ENCODE measurements at places on chromosomes 5 and 9.

DNA sequence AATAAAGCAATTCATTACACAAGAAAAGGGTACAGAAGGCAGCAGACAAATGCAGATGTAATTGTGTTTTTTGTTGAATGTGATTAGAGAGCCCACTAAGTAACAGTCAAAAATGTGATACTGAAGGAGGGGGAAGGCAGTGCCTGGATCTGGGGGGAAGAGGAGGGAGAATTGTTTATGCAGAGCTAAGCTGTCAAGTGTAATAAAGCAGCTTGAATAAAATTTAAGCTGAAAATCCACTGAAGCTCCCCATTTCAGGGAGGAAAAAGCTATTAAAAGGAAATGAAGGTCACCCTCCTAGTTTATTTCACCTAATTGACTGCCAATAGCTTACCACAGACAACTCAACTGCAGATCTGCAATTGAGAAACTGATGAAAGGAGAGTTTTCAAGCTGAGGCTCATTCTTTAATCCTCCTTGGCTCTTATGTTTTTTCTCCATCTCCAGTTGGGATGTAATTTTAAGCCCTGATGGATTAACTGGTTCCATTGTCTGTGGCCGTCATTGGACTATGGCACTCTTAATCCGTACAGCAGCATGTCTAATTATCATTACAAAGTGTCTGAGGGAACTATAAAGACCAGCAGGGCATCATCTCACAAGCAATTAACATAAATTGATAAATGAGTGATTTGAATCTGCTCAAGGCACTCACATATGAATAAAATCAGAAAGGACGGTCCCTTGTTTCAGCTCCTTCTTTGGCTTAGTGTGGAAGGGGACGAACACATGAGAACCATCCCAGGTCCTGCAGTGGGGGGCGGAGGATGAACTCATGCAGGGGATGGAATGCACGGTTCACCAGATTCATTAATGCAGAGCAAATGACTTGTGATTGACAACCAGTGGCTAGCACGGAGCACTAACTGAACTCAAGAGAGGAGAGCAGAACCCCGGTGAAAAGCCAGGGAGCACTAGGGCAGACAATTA is 38.5 kb downstream of the TLE1 start:
- DNase-seq: no peak

DNA sequence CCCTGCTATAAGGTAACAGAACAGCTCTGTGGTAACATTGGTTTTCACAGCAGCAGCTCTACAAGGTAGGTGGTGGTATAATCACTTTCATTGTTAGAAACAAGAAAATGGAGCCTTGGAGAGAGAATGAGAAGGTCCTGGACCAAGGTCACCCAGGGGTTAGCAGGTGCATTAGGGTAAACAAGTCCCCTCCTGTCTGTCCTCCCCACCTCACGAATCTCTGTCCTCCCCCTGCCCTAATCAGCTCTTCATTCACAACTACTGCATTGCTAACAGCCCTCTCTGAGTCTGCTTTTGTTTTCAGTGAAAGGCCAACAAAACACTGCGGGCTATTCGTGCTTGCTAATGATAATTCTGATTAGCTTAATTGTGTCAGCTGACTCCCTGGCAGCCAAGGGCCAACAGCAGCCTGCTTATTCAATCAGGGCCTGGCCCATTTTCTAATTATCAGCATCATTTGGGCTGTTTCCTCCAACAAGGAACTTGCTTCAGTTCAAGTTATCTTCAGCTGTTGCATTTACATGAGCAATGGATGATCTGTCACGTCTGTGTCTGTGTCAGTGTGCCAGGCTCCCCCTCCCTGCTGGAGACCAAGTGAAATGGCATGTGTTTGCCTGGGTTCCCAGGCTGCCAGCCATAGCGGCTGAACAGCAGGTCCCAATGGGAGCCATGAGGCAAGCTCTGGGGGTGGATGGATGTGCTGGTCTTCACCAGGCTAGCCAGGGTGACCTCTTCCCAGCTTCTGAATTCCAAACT is 56.7 kb upstream of the EQTN start:
- DNase-seq: no peak

DNA sequence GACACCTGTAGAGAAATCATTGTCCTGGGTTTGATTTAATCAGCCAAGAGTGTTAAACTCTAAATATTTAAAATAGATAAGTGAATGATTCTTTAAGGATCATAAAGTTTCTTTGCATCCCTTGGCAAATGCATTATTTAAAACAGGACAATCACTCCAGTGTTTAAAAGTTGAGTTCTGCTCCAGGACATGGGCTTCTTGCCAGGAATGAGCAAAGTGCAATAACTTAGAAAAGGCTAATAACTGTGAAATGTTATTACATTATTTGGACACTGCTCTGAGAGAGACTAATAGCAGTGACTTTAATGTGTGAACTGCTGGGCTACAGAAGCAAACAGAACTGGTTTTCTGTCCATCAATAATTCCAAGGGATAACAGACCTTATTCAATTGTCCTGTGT is 283.3 kb downstream of the GABRB2 start:
- no peak for DNase-seq

DNA sequence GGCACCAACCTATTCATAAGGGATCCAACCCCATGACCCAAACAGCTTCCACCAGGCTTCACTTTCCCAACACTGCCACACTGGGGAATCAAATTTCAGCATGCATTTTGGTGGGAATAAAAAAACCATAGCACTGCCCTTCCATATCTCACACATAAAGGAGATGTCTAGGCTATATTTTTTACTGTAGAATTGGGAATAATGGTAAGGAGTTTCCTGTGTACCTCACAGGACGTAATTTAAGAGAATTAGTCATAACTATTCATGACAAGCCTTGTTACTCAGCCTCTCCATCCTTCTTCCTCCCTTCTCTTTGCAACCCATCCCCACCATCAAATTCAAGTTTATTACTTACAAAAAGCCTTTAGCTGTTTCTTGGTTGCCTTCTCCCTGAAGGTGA is 352.1 kb downstream of the MLLT3 start:
- no peak for DNase-seq

- DNase-seq: peak; percentile 76
Observed at GRCh38 chr9:131739959-131740648, at the start of gene RAPGEF1. Gene RAPGEF1 (minus strand): TSS chr9:131740076. CDS start chr9:131739830, 246 bp downstream.

- no peak for DNase-seq
Observed at GRCh38 chr5:99068944-99069650, 140.3 kb upstream of the CHD1 start.

GRCh38 chr5:78671609-78672008 is 23.0 kb upstream of the LHFPL2 start:
- DNase-seq: no peak

DNA sequence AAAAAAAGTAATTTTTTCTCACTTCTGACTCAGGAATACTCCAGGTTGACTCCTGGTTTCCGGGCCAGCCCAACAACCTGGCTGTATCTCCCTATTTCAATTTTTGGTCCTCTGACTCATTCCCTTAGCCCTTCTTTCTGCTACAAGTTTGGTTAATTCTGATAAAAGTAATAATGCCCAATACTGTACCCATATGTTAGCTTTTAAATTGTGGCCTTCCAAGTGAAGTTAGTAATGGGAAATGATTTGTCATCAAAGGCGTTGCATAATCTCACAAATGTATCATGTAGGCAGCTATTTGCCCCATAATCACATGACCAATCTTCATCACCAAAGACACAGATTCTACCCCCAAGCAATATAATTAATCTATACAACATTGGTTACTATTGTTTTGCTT is 31.1 kb upstream of the BNC2 start:
- DNase-seq: no peak

DNA sequence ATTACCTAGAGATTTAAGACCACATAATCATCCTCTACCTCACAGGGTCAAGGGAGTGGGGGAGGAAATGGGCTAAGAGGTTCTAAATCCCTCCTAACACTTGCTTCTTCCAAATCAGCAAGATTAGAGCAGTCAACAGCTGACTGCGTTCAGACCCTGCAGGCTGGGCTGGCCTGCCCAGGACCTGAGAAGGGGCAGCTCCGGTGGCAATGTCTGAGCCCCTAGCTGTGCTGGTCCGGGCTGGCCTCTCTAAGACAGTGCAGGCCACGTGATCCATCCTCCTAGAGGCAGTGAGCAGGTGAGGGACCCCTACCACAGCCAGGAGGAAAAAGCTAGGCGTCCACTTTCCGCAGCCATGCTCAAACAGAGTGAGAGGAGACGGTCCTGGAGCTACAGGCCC is at the start of gene KCNV2:
KCNV2 (plus strand) TSS at position 126 of the 400 bp plus-strand sequence; CDS start at position 356, 230 bp downstream.
- no peak for DNase-seq

GRCh38 chr9:22105005-22105722 is 96.1 kb upstream of the CDKN2B start:
- DNase-seq: no peak
